ENCODE measurements at places on chromosomes 3 and 15. TPM values are rescaled to one million over a fixed set of nuclear protein-coding genes. Genes with fewer than 3 reads are reported as not detected.

Gene QARS1
- total RNA-seq, result 256 TPM

Gene SLC25A20
- total RNA-seq, result 32.7 TPM

Gene DCBLD2
- total RNA-seq, result 20.4 TPM

Gene SLC27A2
- 3.5 TPM for total RNA-seq

Gene COX5A
- total RNA-seq, result 57.6 TPM

Gene MYH15
- 2.3 TPM for total RNA-seq

Gene CLDN16
- 1.7 TPM for total RNA-seq

Gene GPR62
- not detected for total RNA-seq

Gene SYNM
- 15.4 TPM for total RNA-seq

Gene CPOX
- 17.4 TPM for total RNA-seq

- DNase-seq, result no peak
These were observed 205.9 kb downstream of the MBNL1 start for GRCh38 chr3:152474585-152474984.

DNA sequence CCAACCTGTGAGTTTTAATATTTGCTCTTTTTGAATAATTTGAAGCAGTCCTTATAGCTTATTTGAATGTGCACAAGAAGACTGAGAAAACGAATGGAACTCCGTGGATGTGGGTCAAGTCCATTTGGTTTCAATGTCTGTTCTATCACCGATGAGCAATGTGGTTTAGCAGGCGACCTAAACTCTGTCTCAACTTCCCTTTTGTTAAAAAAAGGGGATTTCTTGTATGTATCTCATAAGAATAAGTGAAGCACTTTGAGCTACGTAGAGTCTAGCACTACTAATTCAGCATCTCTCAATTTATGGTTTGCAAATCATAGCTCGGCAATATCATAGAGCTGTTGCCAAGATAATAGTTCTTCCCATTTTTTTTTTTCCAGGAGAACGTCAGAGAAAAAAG, 4.6 kb upstream of the SKIL start:
- no peak for DNase-seq

- DNase-seq, result no peak
These were observed 259.9 kb downstream of the IL20RB start for GRCh38 chr3:137217733-137218132.

DNA sequence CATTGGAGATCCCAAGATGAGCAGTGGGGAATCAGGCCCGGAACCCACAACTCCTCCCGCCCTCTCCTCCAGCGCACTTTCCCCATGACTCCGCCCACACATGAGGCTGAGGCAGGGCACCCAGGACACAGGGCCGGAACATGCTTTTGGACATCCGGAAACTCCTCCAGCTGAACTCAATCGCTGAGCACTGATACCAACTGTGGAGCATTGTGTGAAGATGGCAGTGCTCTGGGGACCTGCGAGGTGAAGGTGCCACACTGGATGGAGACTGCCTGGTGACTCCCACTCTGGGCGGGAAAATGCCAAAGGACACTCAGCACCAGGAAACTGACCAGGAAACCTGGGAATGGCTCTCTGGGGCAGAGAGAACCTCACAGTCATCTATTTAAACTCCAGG, 189.1 kb downstream of the FAM43A start:
- no peak for DNase-seq

GRCh38 chr3:55963601-55964000, 476.5 kb upstream of the WNT5A start:
- DNase-seq, result no peak

- no peak for DNase-seq
These were observed 18.0 kb upstream of the CHMP2B start for GRCh38 chr3:87209111-87209510.

DNA sequence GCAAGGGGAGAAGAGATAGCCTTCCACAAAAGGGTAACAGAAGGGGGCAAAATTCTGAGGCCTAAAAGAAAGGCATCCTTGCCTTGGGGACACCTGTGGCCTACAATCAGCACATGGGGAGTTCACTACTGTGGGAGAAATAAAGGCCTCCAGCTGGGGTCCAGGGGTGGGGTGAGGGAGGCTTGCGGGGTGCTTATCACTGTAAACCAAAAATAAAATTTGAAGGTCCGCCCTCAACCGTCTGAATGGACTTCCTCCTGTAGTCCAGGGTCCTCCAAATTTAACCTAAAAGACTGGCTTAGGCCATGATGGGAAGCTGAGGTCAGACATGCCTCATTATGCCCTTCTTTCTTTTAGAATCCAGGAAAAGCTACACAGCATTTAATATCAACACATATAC, 2.1 kb upstream of the POLR2M start:
- DNase-seq, result no peak

DNA sequence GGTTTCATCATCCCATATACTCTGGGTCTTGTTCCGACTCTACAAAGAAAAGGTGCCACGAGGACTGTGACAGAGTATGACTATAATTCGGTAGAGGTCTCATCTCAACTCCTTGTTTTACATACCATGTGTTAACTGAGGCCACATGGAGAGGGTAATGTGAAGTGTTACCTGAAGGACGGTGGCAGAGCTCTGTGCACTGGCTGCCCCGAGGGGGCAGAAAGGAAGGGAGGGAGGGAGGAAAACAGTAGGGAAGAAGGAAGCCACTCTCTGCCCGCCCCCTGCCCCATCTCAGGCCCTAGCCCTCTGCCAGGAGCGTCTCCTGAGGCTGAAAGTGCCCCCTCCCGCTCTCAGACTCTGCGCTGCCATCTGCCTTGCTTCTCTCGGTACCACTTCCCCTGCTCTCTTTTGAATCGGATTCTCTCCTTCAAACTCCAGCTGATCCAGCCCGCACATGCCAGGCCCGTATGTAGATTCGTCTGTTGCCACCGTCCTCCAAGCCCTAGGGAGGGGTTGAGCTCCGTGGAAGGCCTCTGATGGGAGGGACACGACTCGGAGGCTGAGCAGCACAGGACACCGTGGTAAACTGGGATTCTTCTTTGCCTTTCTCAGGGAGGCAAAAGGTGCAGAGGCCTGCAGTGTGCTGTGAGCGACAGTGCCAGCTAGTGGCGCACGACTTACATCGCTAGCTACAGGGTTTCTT, 70.5 kb upstream of the ATP10A start:
- DNase-seq, result no peak

- peak; percentile 94 for DNase-seq
These were observed 959 bp downstream of the SFMBT1 start for GRCh38 chr3:53044711-53045517.

GRCh38 chr15:51579012-51579411, 43.6 kb downstream of the DMXL2 start:
- DNase-seq, result no peak

GRCh38 chr15:85419161-85419560, 38.8 kb downstream of the AKAP13 start:
- no peak for DNase-seq

DNA sequence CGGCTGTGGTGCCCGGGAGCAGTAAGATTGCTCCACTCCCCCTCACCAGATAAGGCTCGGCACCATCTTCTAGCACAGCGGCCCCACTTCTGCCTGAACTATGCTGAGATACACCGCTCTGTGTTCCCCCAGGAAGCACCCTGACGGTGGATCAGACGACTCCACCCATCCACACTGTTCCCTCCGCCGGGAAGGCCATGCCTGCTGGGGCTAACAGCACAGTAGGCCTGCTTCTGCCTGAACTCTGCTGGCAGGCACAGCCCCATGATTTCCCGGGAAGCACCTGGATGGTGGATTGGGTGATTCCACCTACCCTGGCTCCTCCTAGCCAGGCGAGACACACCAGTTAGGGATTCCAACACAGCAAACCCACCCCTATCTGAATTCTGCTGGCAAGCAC, 36.3 kb upstream of the PPM1L start:
- DNase-seq, result no peak

DNA sequence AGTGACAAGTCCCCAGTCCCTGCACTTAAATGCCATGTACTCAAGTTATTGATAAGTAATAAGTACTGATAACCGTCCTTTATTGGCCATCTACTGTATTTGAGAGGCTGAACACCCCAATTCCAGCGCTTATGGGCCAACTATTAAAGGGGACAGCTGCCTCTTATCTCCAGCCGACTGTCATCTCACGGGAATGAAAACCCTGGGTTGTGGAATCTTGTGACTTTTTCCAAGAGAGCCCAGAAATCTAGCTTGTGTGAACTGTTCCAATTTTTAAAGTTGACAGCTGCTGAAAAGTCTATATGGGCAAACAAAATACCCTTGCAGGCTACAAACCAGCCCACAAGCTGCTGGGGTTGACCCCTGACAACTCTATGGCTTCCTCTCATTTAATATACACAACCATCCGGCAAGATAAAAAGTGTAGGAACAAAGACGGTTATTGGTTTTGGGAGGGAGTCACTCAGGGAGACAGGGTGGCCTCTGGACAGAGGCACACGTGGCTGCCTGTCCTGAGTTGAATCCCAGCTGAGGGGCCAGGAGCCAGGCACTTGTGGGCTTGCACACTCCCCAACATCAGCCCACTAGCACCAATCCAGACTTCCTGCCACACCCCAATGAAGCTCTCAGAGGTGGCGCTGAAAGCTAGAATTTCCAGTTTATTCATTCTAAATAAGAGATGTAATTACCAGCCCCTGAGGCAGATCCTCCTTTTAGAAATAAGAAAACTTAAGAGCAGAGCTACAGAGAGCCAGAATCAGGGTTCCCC, 16.2 kb downstream of the SPSB4 start:
- DNase-seq, result no peak

DNA sequence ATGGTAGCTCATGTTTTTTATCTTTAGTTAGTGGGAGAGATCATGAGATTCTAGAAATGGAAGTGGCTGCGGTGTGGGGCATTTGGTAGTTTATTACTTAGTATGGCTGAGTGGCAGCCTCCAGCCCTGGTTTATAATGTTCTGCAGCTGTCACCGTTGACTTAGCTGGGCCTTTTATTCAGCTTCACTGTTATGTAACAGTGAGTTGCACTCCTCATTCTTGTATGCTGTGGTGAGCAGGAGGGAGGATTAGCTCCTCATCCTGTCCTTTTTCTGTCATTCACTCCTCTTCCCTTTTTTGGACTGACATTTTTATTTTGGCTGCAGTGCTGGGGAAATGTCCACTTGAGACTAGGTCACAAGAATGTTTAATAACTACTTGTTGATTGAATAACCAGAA, 29.5 kb downstream of the RAD54L2 start:
- DNase-seq, result no peak

- DNase-seq, result no peak
These were observed 119.8 kb downstream of the SUCLG2 start for GRCh38 chr3:67534594-67534993.

DNA sequence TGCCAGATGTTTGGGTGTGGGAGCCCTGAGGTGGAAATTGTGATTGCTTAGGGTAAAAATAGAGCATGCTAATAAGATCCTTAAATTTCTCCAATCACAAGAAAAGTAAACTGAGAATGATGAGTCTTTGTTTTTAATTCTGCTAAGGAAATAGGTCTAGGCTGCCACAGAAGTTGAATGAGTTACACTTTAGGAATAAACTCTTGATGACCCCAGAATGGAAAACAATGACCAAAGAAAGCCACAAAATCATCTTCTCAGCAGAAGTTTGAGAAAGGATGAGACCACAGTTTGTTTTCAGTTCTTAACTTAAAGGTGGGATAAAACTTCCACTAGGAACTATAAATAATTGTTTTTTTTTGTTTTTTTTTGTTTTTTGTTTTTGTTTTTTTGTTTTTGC, 164.6 kb upstream of the BCL6 start:
- DNase-seq, result no peak

GRCh38 chr3:132231633-132232032, 85.6 kb upstream of the ACP3 start:
- no peak for DNase-seq

DNA sequence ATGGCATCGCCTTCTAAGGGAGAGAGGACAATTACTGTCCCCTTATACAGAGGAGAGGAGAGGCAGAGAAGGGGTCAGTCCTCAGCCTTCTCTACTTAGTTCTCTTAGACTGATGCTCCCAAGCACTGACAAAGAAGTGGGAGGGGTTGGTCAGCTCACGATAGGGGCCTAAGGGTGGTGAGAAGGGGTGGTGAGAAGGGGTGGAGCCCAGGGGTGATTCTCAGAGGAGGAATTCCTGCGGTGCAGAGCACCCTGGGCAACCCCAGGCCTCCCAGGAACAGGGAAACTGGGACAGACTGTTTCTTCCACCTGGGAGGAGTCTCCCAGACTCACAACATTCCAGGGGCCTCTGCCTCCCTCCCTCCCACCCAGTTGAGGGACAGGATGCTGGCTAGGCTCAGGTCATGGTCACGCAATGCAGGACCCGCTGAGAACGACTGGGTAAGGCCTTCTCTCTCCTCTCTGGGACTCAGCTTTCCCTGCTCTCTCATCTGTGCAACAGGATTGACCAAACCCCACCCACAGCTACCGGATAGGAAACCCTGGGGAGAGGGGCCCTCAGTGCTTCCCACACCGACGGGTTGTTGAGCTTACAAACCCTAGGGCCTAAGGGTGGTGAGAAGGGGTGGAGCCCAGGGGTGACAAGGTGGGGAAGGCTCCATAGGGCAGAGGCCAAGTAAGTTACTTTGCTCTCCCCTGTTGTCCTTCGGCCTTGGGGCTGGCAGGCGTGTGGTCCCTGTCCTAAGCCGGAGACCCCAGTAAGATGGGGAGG, 1.5 kb downstream of the TPRA1 start:
- DNase-seq, result no peak

GRCh38 chr15:63369781-63370180, 11.9 kb downstream of the CA12 start:
- DNase-seq, result no peak

GRCh38 chr15:85865070-85865684, 70.5 kb upstream of the KLHL25 start:
- DNase-seq, result no peak

DNA sequence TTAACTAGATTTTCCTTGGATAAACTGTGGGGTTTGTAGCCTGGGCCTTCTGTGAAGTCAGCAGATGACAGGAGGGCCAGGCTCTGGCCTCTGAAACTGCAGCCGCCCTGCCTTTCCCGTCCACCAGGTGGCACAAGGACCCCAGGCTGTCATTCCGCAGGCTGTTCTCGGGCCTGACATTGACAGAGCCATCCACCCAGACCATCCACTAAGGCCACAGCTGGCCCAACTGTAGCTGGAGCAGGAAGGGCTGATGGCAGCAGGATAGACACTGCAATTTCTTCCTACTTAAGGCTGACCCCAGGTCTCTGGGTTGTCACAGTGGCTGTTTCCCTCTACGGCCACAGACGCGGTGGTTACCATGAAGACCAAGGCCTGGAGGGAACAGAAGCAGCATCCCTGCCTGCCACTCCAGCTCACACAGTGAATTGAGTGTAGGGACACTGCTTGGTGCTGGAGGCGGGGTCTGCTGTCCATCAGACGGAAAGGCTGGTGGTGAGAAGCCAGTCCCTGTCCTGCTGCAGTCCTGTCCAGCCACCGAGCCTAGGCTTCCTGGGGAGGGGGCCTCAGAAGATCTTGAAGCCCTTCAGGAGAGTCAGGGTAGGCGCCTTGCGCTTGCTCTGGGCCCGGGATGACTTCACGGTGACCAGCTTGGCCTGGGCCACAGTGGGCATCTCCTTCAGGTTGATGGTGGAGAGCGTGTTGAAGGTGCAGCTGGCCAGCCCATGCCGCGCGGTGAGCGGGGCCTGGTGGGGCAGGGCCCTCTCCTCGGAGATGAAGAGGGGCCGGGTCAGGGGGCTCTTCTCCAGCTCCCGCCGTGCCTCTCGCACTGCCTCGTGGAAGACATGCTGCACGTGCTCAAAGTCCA, 9.4 kb downstream of the SLC51B start:
- DNase-seq, result peak; percentile 81

Data from upper lobe of left lung (tissue), 6 donors.